ENCODE measurements at places on chromosomes 7 and 10.

- DNase-seq, result no peak
These were observed 26.6 kb upstream of the ASCC1 start for GRCh38 chr10:72242675-72243074.

DNA sequence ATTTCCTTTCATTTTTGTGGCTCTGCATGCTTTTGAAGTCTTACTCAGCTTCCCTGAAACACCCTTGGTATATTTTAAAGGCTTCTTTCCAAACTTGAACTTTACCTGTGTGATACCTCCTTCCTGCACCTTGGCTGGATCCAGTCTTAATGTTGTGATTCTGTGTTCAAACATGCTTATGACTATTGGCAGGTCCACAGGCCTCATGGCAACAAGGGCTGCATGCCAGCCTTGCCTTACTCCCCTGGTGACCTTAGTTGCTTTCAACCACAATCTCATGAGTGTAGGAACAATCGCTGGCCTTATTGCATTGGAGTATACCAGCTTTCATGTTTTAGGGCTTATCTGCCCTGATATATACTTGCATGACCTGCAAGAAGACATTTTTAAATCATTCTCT lies 238.7 kb downstream of the KIF20B start:
- DNase-seq, result no peak

DNA sequence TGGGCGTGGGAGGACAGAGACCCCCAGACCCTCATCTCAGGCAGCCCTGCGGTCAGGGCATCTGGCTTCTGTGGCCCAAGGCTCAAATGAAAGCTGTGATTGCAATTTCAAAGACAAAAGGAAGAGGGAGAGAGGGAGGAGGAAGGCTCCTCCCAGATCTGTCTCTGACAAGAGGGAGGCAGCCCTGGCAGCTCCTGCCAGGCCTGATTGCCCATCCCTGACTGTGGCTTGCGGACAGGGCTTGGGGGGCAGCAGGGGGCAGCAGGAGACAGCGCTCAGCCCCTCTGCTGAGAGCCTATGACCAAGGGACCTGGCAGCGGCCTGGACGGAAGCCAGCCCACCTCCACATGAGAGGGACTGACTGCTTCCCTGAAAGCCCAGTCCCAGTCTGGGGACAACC lies 91.8 kb downstream of the PTPRN2 start:
- no peak for DNase-seq

DNA sequence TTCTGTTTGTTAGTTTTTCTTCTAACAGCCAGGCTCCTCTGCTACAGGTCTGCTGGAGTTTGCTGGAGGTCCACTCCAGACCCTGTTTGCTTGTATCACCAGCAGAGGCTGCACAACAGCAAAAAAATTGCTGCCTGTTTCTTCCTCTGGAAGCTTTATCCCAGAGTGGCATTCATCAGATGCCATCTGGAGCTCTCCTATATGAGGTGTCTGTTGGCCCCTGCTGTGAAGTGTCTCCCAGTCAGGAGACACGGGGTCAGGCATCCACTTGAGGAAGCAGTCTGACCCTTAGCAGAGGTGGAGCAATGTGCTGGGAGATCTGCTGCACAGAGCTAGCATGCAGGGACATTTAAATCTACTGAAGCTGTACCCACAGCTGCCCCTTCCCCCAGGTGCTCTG lies 26.7 kb upstream of the CROT start:
- DNase-seq, result no peak

- DNase-seq, result no peak
These were observed 675.6 kb downstream of the MAGI2 start for GRCh38 chr7:78777829-78778228.

DNA sequence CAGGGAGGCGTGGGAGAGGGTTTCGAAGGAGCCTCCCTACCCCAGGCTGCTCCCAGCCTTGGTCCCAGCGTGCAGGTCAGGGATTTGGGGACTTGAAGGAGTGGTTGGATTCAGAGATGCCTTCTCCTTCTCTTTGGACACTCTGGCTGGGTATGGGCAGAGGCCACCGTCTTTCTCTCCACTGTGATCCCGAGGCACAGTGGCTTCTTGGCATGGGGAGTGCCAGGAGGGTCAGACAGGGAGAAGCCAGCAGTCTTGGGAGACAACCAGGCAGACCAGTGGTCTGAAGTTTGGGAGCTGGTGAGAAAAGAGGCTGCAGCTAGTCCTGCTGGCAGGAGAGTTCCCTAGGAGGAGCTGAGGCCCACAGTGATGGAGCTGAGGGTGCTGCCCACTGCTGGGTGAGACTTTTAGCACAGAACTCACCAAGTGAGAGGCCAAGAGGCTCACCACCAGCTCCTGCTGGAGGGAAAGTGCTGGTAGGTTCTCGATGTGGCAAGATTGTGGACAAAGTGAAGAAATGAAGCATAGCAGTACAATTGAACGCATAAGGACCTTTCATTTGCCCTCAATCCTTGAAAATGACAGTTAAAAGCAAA lies 35.2 kb upstream of the WDFY4 start:
- DNase-seq, result no peak

DNA sequence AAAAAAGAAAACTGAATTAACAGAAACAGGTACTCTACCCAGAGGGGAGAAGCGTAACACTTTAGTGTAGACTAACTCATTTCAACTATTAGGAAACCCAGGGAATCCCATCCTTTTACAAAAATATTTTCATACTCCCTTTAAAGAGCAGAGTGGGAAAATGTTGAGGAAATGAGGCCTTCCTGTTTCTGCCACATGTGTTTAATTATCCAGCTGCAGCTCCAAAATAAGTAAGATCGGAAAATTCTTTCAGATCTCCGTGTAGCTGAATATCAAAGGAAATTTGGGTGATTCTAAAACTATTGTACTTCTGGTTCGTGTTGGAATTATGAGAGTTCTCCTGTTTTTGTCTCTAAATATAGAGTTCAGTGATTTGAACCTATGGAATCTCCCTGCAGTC lies 58.0 kb upstream of the CAV2 start:
- no peak for DNase-seq

DNA sequence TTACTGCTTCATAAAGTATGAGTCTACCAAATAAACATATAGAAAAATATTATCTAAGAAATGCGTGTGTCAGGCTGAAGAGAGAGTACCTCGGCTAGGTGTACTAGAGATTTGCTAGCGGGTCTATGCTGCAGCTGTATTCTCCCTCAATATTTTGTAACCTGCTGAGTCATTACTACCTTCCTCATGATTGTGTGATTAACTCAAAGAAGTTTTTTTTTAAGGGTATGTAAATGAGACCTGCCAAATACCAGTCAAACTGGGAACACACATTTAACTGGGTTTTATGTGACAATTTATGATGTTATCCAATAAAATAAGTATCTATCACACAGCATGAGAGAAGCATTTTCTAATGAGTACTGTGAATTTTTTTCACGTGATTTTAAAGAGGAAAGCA lies 180.4 kb downstream of the RNF133 start:
- no peak for DNase-seq

GRCh38 chr10:125084191-125084613 lies 76.2 kb downstream of the CTBP2 start:
- no peak for DNase-seq

DNA sequence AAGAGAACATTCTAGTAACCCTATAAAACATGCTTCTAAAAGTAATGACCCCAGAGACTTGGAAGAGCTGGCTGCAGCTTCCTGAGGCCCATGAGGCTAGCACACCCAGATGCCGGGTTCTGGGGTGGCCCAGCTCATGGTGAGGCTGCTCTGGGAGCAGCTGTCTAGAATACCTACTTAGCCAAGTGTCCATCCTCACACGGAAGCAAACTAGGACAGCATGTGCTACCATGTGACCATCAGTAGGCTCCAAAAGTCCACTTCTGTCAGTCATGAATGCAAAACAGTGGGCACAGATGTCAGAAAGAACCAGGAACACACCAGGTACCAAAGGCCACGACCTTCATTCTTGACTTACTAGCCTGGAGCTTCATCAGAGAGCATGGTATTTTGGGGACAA lies 32.4 kb downstream of the CTBP2 start:
- DNase-seq, result no peak

DNA sequence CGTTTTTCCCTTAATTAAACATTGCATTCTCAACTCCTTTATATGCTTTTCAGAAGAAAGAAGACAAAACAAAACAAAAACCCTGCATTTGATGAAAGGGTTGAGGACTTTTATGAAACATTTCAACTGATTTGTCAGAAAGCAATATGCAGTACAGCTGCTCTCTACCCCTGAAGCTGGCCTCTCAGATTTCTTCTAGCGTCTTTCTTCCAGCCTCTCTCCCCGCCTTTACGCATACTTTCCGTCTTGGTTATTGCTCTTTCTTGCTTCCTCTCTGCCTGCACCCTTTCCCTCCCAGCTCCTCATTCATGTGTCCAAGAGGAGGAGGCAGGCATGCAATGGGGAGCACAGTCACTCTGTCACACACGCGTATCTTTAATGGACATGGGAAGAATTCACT lies 91.0 kb upstream of the COL1A2 start:
- DNase-seq, result no peak

- DNase-seq, result no peak
These were observed 251.7 kb upstream of the CXCL12 start for GRCh38 chr10:44636625-44637024.

- no peak for DNase-seq
These were observed 360.4 kb downstream of the EXOC4 start for GRCh38 chr7:133613250-133613790.
